ENCODE measurements at places on chromosomes 1 and 21. TPM values are rescaled to one million over a fixed set of nuclear protein-coding genes. Genes with fewer than 3 reads are reported as not detected.

DNA sequence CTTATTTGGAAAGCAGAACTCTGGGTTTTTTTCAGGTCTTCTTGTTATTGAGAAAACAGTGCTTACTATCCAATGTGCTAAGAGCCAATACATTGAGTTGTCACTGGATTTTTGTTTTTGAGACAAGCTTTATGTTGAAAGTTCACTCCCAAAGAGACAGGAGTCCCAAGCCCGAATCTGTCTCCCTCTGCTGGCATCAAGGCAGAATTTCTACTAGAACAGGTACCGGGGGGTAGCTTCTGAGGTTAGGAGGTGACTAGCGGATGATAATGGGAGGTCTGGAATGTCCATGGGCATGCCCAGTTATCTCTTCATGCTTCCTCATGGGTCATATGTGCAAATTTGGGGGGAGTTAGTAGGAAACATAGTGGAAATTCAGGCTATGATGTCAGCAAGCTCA is 25.1 kb downstream of the ZNF124 start:
- no peak for DNase-seq

Gene SLFNL1
- 1.0 TPM for total RNA-seq

- DNase-seq, result no peak
Observed at GRCh38 chr1:160813215-160813614, 17.2 kb downstream of the LY9 start.

GRCh38 chr1:98045767-98046641 is 125.2 kb upstream of the DPYD start:
- DNase-seq, result no peak

DNA sequence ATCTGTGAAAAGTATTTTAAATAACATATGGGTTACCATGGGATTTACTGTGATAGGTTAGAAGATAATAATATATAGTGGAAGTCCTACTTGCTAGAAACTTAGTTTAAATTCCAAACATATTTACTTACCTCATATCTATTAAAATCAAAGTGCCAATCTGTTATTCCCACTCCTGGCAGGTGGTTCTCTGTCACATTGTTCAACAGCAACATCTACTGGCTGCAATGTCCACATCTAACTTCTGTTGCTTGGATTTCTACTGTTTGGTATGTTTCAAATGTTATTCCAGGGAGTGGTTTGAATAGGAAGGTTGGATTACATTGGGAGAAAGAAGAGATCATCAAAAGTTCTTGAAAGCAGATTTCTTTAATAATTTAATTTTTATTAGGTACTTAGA is 122.5 kb upstream of the NCAM2 start:
- no peak for DNase-seq

Gene E2F2
- total RNA-seq, result 7.8 TPM

DNA sequence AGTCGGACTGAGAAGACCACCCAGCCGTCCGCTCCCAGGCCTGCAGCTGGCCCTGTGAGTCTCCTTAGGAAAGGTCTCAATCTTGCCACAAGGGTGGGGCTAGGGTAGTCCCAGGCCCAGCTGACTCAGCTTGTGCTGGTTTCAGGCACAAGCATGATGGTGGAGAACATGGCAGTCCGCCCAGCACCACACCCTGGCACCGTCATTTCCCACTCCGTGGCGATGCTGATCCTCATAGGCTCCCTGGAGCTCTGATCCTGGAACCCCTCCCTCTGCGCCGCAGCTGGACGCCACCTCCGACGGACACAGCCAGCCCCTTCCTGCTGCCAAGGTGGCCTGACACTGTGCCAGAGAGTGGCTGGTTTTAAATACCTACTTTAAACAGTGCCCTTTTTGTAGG is 10.7 kb downstream of the TMEM81 start:
- DNase-seq, result no peak

DNA sequence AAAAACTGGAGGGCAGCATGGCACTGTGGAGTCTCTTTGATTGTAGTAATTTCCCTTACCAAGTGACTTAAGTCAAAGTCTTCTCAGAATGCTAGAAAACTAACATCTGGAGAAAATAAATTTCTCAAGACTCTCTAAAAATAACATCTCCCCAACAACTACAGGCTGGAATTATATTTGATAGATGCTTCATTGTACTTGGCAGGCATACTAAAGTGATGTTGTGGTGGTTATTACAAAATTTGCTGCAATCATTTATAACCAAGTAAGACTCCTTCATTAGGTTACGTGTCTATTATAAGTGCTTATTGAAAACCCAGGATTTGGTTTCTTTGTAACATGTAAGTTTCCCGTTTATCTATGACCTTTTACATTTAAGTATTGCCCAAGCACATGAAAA is 132.9 kb upstream of the NRIP1 start:
- DNase-seq, result no peak

Gene ADAMTS1
- total RNA-seq, result 11.6 TPM

- no peak for DNase-seq
Observed at GRCh38 chr21:44924606-44925377, 4.1 kb upstream of the ITGB2 start.

DNA sequence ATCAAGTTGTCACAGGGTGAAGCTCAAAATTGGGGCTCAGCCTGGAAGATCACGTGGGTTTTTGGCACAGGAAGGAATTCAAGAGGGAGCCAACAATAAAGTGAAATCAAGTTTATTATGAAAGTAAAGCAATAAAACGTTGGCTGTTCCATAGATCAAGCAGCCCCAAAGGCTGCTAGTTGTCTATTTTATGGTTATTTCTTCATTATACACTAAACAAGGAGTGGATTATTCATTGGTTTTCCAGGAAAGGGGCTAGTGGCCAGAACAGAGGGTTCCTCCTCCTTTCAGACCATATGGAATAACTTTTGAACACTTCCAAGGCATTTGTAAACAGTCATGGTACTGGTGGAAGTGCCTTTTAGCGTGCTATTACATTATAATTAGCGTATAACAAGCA is 723.5 kb upstream of the ADAMTS5 start:
- no peak for DNase-seq

- no peak for DNase-seq
Observed at GRCh38 chr1:204382714-204383083, 23.0 kb upstream of the PLEKHA6 start.

GRCh38 chr1:227778401-227778947 is 37.0 kb upstream of the PRSS38 start:
- DNase-seq, result no peak

- no peak for DNase-seq
Observed at GRCh38 chr1:63643517-63643916, 50.3 kb downstream of the PGM1 start.

DNA sequence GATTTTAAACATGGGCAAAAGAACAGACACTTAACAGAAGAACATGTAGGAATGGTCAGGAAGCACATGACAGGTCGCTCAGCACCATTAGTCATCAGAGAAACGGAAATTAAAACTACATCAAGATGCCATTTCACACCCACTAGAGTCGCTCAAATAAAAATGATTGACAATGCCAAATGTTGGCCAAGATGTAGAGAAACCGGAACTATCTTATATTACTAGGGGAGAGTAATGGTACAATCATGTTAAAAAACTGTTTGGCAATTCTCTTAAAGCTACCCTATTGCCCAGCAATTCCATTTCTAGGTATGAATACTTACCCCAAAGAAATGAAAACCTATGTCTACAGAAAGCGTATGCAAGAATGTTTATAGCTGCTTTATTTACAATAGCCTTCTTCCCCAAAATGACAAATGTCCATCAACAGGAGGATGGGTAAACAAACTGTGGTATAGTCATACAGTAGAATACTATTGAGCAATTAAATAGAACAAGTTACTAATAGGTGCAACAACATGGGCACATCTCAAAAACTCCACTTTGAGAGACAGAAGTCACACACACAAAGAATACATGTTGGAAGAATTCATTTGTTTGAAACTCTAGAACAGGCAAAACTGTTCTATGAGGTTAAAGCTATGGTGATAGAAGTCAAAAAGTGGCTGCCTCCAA is 92.8 kb downstream of the ETS2 start:
- no peak for DNase-seq

DNA sequence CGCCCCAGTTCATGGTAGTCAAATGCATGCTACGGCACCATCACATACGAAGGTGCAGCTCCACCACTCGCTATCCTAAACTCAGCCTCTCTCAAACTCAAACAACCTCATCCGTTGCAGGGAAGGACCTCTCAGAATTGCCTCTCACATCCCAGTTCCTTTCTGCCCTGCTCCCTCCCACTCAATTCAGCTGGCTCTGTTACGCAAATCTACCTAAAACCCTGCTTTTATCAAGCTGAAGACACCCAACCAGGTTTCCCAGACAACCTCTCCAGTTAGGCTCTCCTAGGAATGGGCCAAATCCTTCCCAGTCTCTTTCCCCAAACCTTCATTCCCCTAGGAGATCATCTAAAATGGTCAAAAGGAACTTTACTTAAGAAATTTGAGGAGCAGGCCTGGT is 62.9 kb downstream of the CLSTN1 start:
- DNase-seq, result no peak

- DNase-seq, result no peak
Observed at GRCh38 chr1:237677979-237678378, 212.7 kb downstream of the ZP4 start.

All from progenitor cell of endocrine pancreas (in vitro differentiated cells).